EL (cell line): ENCODE measurements at places on chromosomes 16 and 17.

- DNase-seq, result no peak
Measured at GRCh38 chr17:43901861-43902589, 5.3 kb downstream of the MPP2 start.

DNA sequence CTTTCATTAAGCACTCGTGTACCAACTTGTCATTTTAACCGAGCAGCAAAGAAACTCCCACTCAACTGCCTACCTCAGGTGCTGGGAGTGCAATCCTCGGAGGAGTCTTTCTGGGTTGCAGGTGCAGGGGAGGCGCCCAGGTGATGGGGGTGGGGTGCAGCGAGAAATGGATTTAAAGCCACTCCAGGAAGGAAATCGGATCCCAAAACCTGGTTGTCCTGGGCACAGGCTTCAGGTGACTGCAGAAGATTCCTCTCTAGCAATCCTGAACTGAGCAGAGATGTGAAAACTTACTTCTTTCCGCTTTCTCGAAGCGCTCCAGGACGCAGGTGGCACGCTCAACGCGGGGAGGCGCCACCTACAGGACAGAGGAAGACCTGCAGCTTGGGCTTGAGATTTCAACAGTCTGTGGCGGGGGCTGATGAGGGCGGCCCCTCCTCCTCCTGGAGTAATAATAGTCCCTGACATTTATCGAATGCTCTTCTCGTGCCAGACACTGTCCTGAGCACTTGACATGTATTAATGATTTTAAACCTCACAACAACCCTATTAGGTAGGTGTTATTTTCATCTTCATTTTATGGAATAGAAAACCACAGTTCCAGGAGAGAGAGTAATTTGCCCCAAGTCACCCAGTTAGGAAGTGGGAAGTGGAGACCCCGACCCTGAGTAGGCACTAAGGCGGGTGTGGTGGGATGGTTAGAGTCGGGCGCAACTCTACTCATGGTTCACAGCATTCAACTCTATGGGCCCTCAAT, 27.2 kb upstream of the SKAP1 start:
- DNase-seq, result peak; percentile 55

DNA sequence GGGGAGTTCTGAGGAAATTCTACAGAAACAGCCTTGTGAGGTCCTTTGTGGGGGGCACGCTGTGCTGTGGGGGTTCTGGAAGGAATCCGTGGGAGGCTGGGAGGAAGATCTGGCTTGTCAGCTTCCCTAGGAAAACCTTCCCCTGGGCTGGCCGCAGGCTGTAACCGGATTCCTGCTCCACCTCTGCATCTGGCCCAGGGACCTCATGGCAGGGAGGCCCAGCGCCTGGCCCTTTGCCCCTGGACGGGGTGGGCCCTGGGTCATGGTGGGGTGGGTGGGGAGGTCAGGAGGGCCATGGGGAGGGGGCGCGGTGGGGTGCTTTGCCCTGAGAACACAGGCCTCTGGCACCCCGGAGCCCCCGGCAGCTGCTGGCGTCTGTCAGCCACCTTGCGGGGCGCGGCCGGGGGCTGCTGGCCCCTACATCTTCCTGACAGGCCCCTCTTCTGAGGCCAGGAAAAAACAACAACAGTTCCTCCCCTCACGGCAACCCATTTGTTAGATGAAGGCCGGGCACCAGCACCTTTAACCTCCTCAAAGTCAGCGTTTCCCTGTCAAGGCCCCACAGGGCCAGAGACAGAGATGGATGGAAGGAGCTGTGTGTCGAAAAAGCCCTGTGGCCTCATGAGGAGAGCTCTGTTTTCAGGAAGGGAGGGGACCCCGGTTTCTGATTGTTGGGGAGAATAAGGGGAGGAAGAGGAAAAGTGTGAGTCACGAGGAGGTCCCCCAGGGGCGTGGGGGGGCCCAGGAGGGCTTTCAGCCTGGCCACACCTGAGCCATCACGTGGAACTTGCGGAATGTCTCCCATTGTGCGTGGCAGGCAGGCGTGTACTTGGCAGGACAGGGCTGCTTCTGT, 3.6 kb upstream of the MEOX1 start:
- DNase-seq, result no peak

- no peak for DNase-seq
Measured at GRCh38 chr17:13572581-13572980, 29.1 kb downstream of the HS3ST3A1 start.

- DNase-seq, result no peak
Measured at GRCh38 chr17:19911033-19911432, 43.3 kb upstream of the ULK2 start.

DNA sequence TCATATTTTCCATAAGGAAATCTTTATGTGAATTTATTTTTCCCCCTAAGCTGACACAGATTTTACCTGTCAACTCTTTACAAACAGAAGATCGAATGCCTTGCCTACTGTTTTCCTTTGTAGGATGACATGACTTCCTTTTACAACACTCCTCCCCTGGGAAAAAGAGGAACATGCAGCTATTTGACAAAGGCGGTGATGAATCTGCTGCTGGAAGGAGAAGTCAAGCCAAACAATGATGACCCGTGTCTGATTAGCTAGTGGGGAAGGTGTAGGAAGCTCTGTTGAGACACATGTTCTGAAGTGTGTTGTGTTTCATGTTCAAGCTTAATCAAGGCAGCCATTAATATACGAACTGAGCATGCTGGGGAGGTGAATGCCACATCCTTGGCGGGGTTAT, 238.0 kb downstream of the PHKB start:
- DNase-seq, result no peak

- no peak for DNase-seq
Measured at GRCh38 chr17:34758718-34759117, 179.3 kb downstream of the TMEM132E start.
